ENCODE measurements at places on chromosomes 6 and 20.
A peak's percentile ranks its signal among the peaks of the same experiment; 100 is the strongest.

DNA sequence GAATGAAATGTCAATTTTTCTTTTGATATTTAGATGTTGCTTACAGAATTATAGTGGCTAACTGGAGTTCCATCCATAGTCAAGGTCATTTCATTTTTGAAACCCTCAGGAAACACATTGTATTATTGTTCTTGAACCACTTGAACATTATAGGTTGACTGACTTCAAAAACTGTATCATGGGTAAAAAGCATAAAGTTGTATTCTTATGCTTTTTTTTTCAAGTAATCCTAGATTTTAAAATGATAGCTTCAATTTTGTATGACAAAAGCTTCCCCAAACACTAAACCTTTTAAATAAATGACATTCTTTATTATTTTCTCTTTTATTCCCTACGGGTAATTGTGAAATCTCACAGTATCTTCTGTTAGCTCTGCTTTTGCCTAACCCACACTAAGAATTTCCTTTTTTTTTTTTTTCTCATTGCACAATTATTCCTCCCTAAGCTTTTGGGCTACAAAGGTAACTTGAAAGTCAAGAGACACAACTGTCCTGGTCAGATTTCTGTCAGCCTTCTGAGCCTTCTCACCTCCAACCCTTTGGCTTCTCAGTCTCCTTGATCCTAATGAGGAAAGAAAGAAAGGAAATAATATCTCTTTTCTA lies 36.9 kb upstream of the LAMA4 start:
- DNase-seq: no peak

DNA sequence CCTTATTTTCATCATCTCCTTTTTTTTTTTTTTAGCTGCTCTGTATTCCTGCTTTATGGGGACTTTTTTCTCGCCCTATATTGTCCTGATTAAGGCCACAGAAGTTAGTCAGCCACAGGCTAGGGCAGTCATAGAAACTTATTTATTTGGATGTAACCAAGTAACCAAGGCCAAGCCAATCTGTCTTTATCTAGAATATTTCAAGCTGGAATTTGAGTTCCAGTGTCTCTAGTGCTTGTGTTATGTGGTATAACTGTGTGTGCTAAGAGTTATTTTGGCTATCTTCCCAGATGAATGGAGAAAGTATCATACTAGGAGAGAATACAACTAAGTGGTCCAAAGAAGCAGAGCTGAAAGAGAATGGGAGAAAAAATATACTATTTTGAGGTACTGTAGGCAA lies 751.5 kb downstream of the CBLN4 start:
- DNase-seq: no peak

DNA sequence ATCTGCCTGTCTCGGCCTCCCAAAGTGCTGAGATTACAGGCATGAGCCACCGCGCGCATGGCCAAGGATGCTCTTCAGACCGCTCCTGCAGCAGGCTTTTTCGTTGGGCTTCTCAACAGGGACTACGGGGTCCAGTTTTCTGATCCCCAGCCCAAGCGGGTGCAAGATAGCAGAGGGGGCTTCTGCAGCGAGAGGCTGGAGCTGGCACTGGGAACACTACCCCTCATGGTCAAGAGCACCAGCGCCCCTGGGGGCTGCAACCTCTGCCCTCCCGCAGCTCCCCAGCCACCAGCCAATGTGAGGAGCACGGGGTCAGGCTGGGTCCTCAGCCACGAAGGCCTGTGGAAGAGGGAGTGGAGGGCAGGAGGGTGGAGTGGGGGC lies 6.0 kb downstream of the CTSZ start:
- no peak for DNase-seq

- no peak for DNase-seq
Observed at GRCh38 chr6:141164042-141164743, 968.5 kb upstream of the GJE1 start.

DNA sequence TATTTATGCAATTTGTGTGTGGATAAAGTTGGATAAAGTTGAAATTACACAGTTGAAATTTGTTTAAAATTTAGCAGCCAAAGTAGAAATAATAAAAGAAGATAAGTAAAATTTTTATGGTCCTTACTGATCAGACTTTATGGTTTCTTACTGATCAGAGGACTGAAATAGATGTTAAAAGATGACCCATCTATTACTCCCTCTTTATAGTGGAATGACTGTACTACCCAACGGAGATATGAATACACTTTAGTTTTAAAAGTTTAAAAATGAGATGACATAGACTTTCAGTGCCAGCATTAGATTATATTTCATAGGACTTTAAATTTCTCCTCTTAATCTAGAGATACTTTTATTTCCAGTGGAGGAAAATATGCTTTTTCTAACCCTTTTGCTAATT lies 98.9 kb upstream of the ADGRF4 start:
- DNase-seq: no peak

DNA sequence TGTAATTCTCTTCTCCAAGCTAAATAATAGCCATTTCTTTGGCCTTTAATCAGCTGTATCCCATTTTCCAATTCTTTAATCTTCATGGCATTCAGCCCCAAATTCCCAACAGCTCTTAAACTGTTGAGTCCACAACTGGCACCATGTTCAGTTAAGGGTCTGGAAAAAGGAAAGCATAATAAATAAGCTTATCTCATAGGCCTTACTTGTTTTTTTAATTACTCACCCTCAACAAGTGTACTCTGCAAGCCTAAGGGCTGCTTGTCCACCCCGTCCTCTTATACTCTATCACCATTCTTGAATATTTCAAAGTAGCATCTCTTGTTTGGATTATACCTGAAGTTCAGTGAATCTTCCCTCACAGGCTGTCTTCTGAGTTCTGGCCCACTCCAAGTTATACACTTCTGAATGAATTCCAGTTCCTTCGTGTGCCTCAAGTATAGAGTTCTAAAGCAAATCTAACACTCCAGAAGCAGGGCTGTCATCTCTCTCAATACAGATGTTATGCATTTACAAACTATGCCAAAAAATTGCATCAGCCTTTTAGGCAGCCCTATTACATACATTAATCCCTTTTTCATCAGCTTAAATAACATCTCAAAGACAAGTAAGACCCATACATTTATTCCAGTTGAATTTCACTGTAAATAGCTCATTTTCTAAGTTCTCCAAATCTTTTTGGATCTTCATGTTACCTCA lies 98.7 kb downstream of the COL21A1 start:
- DNase-seq: no peak

GRCh38 chr6:14550410-14550809 lies 432.8 kb downstream of the CD83 start:
- no peak for DNase-seq

GRCh38 chr6:157893238-157893637 lies 70.2 kb downstream of the SNX9 start:
- no peak for DNase-seq

DNA sequence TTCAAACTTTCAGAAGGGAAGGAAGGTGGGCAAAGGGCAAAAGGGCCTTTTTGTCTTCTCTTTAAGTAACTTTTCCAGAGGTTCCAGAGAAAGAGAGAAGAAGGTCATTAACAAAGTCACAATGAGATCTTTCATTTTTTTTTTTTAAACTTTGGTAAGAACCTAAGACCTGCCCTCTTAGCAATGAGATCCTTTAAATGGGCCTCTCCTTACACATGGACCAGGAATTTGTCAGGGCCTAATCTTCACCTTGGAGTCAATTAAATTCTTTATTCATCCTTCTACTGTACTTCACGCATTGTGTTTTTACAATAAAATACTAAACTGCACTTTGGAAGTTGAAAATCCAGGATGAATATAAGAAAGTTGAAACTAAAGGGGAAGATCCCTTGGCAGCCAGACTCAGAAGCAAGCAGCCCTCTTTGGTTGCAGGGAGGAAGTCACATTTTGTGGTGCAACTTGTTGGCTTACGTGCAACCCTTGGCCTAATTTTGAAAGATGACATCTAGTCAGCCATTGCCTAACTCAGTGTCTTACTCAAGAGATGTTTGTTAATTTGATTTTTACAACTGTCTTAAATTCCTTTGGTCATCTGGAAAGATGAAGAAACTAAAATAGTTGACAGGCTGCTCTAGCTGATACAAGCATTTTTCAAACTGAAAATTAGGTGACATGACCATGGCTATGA lies 11.9 kb upstream of the TMEM170B start:
- no peak for DNase-seq

- no peak for DNase-seq
Observed at GRCh38 chr6:34176261-34177031, 30.6 kb upstream of the GRM4 start.

DNA sequence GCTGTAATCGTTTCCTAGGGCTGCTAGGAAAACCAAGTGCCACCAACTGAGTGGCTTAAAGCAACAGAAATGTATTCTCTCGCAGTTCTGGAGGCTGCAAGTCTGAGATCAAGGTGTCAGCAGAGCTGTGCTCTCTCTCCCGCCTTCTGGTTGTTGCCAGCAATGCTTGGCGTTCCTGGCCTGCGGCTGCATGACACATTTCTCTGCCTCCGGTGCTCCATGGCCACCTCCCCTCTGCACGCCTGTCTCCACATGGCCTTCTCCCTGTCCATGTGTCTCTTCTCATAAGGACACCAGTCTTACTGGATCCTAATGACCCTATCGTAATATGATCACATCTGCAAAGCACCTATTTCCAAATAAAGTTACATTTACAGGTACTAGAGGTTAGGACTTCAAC lies 91.7 kb upstream of the AKAP12 start:
- DNase-seq: no peak

- peak; percentile 28 for DNase-seq
Observed at GRCh38 chr6:144931172-144932035, 646.3 kb downstream of the UTRN start.

GRCh38 chr6:118333772-118334171 lies 214.3 kb upstream of the PLN start:
- DNase-seq: no peak

DNA sequence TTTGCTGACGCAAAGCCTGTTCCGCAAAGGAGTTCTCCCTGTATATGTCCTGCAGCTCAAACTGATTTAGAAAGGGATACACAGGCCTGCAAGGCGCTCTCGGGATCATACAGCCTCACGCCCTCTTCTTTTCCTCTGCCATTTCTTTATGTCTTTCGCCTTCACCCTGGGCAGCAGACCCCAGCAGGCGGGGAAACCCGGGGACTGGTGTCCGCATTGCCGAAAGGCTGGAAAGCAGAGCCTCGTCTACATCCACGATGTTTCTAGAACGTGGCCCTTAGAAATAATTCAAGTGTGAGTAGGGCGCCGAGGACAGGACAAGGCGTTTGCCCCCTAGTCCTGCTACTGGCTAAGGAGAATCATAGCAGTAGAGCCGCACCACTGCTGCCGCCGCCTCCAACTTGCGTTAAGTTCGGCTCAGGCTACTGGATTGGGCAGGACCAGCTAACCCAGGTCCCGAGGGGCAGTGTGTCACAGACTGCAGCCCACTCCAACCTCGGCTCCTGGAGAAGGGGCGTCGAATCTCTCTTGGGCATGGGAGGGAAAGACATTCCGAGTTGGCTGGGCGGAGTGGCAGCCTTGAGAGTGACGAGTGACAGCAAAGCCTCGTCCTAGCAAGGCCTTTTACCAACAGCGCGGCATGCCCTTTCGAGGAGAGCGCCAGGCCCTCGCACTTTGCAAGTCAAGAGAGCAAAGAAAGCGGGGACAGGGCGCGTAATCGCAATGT lies 2.6 kb upstream of the TBX18 start:
- peak; percentile 34 for DNase-seq

- DNase-seq: no peak
Observed at GRCh38 chr20:3802524-3803239, 6.6 kb downstream of the CDC25B start.

- no peak for DNase-seq
Observed at GRCh38 chr6:19731282-19731681, 105.9 kb upstream of the ID4 start.

- DNase-seq: peak; percentile 78
Observed at GRCh38 chr6:138795809-138796603, at the start of gene ECT2L. TSS of gene ECT2L (plus strand) at chr6:138796087. CDS start at chr6:138813275, 17,188 bp downstream.

DNA sequence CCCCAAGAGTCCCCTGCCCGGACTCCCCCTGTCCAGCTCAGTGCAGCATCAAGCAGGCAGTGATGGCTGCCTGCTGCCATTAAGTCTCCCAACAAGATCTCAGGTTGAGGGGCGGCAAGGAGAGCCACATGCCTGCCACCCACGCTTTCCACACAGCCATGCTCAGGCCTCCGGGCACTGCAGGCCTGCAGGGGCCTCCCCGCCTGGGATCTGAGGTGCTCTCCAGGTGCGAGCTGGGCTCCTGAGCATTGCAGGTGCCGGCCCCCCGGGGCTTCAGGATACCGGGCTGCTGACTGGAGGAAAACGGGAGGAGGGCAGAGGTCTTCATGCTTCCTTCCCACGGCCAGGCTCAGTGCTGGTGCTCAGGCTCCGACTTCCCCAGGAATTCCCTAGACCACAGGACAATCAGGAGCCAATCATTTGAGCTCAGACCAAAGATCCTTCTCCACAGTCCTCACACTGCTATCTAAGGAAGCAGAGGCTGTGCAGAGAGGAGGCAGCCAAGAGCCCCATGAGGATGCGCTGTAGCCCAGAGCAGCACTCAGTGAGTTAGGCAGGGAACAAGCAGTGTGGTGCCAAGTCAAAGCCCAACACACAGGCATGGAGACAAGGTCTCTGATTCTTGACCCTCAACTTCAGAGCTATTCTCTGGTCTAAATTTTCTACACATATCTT lies 52.7 kb downstream of the PYGB start:
- no peak for DNase-seq

- DNase-seq: peak; percentile 61
Observed at GRCh38 chr6:85641897-85642773, 551 bp downstream of the SYNCRIP start.

DNA sequence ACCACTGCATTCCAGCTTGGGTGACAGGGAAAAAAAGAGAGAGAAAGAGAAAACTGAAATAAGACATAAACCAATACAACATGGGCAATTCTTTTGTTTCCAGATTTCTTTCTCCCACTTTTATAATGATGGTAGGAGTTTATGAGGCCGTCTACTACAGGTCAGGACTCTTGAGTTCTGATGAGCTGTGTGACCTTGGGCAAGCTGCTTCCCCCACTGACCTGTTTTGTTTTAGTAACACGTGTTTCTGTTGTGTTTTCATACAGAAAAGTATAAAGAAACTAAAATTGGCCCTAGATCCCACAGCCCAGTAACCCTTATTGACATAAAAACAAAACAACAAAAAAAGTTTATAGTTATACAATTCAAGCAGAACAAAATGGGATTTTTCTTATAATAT lies 22.9 kb upstream of the AAR2 start:
- DNase-seq: no peak

DNA sequence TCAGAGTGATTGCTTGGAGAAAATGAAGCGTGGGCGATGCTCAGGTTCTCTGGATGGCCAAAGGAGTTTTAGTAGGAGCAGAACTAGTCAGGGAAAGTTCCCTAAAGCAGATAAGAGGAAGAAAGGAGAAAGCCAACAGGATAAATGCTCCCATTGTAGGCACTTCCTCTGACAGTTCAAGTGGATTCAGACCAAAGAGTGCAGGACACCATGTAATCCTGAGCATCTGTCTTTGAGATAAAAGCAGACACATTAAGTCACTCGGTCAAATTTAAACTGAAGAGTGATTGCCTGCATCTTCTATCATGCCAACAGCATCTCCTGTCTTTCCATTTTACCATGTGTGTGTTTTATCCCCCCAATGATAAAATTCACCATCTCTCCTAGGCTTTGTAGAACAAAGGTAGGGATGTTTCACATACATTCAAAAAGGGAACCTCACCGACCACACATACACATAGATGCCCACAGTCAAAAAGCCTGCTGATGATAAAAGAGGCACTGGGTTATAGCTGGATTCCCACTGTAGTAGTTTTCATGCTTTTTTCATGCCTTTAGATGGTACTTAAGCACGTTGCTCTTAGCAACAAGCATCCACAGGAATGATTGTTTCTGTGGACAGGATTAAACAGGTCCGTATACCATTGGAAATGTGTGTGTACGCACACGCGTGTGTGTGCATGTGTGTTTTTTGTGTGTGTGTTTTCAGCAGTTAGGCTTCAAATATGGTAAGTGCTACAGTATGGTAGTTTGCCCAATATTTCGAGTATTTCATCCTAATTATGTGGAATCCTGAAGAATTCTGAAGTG lies 7.0 kb downstream of the GRIK2 start:
- no peak for DNase-seq

Measured in nephron progenitor cell (in vitro differentiated cells).